ENCODE measurements at places on chromosomes 7 and 10. TPM values are rescaled to one million over a fixed set of nuclear protein-coding genes. Genes with fewer than 3 reads are reported as not detected.

GRCh38 chr10:33893506-33893905, 559.0 kb upstream of the NRP1 start:
- ATAC-seq: no peak

Gene PRKAG2
- 31.7 TPM for total RNA-seq

Gene ZNF25
- 9.5 TPM for total RNA-seq

Gene CPEB3
- total RNA-seq: 2.9 TPM

DNA sequence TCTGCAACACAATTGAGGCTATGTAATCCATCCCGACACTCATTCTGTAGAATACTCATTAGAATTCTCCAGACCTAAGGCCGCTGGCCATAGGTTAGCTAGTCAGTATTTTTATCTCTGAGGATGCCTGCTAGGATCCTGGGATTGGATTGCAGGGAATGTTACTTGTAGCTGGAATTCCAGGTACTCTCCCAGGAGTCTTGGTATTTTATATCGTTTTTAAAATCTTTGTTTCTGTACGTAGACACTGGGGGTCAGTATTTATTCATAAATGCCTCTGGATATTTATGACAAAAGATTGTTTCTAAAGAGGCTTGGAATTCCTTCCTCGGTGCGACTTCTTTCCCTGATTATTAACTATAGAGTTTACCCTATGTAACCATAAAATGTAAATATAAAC, 40.1 kb downstream of the BPGM start:
- ATAC-seq: no peak

Gene TRDMT1
- total RNA-seq: 3.3 TPM

Gene PCDH15
- not detected for total RNA-seq

DNA sequence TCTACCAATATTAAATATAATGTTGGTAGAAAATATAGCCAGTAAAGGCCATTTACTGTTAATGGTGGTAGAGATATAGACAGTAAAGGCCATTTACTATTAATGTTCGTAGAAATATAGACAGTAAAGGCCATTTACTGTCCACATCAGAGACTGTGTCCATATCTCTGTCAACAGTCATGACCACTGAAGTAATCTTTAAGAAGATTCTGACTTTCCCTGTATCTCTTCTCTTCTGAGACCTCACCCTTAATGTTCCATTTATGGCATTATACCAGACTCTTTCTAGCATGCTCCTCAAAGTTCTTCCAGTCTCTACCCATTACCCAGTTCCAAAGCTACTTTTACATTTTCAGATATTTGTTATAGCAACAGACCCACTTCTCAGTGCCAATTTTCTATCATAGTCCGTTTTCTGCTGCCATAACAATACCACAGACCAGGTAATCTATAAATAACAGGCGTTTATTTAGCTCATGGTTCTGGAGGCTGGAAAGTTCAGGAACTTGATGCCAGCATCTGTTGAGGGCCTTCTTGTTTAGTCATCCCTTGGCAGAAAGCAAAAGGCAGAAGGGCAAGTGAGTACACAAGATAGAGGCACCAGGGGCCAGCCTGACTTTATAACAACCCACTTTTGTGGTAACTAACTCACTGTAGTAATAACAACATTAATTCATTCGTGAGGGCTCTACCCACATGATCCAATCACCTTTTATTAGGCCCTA, 7.9 kb upstream of the NUDCD3 start:
- no peak for ATAC-seq

Gene CYP3A4
- not detected for total RNA-seq

GRCh38 chr7:134903073-134903790, 83.1 kb upstream of the AGBL3 start:
- no peak for ATAC-seq

Gene GAD2
- total RNA-seq: not detected

- no peak for ATAC-seq
Measured at GRCh38 chr10:20975236-20975635, 78.1 kb upstream of the NEBL start.

GRCh38 chr10:43688348-43688892, 39.7 kb upstream of the ZNF32 start:
- ATAC-seq: no peak

Gene SCART1
- 17.3 TPM for total RNA-seq

- ATAC-seq: no peak
Measured at GRCh38 chr7:133688483-133689239, 435.8 kb downstream of the EXOC4 start.

- ATAC-seq: no peak
Measured at GRCh38 chr10:31612082-31612481, 293.1 kb downstream of the ZEB1 start.

Gene ABCA13
- not detected for total RNA-seq

DNA sequence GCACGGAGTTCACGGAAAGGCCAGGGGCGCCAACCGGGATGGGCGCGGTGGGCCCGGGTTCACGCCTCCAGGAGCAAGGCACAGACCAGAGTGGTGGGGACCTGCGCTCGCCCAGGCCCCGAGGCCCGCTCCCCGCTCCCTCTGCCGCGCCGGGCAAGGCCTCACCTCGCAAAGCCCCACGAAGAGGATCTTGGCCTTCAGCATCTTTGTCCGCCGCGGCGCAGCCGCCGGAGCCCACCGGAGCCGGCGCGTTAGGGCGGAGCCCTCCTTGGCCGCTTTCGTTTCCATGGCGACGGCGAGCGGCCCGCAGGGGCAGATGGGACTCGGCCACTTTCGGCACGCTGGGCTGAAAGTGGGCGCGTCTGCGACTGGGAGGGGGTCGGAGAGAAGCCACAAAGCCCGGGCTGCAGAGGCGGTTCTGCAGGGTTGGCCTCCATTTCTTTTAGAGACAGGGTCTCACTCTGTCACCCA, 944.4 kb upstream of the ZNF722 start:
- ATAC-seq: no peak

- no peak for ATAC-seq
Measured at GRCh38 chr7:154795014-154795413, 207.9 kb downstream of the PAXIP1 start.

DNA sequence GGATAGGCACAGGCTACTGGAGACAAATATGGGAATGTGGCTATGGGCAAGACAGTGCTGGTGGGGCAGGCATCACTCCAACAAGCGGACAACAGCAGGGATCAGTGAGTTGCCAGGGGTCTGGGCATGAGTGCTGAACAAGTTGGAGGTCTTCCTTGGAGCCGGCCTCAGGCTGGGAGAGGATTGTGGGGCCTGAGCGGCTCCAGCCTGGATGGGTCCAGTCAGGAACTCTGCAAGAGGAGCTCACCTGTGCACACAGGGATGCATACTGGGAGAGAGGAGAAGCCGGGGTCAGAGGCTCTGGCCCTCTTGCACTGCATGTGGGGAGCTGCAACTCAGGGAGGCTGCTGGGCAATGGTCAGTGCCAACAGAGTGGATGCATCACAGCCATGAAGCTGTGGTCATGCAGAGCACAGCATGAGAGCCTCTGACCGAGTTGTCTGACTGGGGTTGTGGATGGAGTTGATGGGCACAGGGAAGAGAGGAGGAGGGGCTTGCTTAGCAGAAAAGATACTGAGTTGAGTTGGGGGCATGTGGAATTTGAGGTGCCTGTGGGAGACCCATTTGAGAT, 204.0 kb upstream of the ZNF32 start:
- no peak for ATAC-seq

Gene EEPD1
- total RNA-seq: 5.1 TPM

DNA sequence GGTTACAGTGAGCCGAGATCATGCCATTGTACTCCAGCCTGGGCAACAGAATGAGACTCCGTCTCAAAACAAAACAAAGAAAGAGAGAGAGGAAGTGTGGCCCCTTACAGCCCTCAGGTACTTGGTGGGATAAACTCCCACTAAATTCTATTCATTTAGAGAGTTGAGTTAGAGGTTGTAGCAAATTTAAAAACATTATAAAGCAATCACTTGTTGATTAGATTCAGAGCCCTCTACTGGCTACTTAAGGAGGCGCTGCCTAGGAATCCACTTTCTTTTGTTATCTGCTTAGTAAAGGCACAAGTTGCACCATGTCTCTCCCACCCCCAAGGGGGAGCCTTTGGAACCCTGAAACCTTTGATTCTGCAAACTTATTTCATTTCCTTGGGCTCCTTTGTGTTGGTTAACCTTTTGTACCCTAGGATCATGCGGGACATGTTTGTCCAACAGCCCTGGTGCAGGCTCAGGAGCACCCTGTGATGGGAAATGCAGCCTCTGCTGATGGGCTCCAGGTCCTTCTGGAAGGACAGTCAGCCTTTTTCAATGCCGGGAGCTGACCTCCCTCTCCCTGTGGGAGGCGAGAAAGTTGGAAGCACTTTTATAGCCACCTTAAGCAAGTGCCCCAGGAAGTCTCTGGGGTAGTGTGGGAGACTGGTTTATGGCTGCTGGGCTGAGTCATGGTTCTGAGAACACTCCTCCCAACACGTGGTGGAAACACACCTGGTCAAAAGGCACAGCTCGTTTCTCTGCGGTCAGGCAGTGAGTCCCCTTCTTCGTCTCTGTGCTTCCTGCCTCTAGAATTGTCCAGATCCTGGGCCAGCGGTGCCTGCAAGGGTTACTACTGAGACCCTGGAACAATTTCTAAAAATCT, 2.3 kb downstream of the HKDC1 start:
- ATAC-seq: peak; percentile 98

DNA sequence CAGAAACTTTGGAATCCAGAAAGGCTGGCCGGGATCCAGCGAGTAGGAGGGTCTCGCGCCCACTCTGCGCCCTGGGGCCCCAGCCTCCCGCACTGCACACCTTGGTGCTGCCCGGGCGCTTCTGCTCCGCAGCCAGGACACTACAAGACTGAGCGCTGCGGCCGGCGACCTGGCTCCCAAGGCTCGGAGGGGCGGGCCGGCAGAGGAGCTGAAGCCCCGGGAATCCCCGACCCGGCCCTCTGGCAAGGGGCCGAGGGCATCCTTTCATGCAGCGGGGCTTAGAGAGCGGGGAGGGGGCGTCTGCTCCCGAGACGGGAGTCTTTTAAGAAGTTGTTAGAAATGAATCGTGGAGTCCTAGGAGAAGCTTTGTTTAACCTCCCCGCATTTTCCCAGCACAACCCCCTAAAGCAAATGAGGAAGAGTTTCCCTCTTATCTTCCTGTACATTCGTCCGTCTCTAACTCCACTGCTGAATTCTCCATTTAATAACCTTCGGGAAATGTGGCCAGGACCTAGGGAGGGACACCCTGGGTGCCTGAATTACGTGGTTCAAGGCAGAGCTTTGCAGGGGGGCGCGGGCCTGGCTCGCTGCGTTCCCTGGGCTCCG, 1.1 kb downstream of the VWC2 start:
- no peak for ATAC-seq

DNA sequence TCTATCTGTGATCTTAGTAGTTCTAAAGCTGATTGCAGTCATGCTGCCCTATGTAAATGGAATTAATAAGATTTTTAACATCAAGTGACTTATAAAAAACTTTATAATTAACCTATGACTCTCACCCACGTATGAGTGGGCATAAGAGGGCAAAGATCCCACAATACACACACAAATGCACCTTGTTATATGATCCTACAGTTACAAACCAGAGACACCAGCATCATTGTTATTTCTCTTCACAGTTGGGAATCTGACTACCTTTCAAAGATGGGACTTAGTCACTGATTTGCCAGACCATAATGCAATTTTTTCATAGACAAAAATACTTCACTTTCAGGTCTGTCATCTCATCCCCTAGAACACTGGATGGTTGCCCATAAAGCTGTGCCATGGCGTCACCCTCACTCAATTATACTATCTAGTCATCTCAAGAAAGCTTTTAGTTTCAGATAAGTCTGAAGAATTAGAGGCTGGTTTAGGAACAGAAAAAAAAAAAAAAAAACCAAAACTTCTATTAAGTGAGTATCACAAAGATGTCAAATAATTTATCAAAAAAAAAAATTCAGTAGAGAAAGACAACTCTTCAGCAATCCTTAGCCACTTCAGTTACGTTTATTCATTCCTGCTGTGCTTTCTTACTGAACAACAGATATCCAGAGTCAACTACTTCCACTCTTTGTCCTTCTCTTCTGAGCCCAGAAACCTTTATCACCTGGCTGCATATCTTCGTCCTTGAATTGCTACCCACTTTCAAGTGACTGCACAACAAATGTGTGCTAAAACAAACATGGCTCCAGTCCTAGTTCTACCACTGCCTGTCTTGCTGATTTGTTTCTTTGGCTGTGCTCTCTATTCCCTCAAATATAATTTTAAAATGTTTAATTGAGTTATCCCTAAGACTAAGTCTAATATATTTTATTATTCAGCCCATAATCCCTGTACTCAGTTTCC, 175.0 kb upstream of the CHRM2 start:
- ATAC-seq: no peak

DNA sequence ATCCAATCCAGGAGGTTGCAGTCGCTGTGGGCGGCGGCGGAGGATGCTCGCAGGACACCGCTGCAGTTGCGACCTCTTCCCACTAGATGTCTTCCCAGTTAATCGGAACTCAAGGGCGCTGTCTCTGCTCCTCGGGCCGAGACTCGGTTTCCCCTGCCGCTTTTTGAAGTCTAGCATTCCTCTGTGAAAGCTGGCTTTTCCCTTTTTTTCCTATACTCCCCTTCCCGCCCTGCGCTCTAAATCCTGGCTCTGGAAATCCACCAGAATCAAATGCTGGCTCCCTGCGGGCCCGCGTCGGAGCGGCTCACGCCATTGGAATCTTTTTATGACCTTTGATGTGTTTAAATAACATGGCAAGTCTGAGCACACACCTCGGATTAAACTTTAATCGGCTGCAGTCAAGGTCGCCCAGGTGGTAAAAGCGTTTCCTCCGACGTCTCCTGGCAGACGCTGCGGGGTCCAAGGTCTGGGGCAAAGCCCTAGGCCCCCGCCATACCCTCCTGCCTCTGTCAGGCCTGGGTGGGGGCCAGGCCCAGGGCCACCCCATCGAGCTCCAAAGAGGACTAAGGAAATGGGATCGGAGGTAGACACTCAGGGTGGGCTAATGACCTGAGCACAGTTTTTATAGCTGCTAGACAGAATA, 10.7 kb upstream of the HOXA13 start:
- ATAC-seq: peak; percentile 45

Gene AKR1D1
- not detected for total RNA-seq

GRCh38 chr10:93746844-93747284, 10.9 kb upstream of the LGI1 start:
- no peak for ATAC-seq

DNA sequence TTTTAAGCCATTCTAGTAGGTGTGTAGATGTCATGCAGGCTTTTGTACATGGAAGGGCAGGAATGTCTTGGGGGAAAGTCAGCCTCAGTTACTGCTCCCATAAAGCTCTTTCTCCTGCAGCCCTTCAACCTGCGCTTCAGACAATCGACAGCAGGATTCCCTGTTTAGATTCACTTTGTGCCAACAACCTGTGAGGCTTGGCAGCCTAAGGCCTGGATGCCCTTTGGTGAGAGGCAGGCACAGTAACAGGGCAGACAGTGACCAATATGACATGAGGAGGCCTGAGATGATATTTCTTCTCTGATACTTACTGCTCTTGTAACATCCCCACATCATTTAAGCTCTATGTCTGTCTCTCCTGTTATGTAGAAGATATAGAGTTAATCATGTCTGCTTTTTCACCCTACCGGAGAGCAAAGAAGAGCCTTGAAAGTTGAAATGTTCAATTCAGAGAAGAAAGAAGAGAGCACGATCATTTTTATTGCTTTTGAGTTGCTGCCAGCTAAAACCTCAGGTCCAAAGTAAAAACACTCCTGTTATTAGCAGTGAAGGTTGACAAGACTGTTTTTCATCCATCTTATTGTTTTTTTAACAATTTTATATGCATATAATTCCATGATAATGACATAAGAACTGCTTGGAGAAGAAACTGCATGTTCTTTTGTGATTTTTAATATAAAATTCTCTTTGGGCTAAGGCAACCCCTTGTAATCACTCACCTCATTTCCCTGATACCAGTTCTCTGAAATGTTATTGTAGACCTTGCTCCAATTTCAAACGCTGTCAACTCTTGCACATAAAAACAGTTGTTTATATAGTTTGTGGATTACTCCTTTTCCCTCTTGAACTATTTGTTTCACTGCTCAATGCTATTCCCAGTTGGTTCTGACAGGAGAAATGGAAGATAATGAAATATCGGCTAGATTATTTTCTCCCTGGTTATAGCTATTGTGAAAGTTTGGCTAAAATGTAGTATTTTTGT, 140.9 kb downstream of the GALNT17 start:
- no peak for ATAC-seq

All from activated T-helper 17 cell treated with anti-CD3 and anti-CD28 coated beads, Interleukin-2, amount 50 U/mL, for 72 hours (primary cell).